ENCODE measurements at places on chromosomes 11 and 22.

- DNase-seq: no peak
Measured at GRCh38 chr22:44386386-44387035, 73.8 kb upstream of the SHISAL1 start.

GRCh38 chr11:45371251-45372115, 85.3 kb upstream of the SYT13 start:
- peak; percentile 66 for DNase-seq

- no peak for DNase-seq
Measured at GRCh38 chr11:10931761-10932670, 74.2 kb upstream of the ZBED5 start.

GRCh38 chr11:119092880-119093842, 8.5 kb downstream of the HMBS start:
- no peak for DNase-seq

DNA sequence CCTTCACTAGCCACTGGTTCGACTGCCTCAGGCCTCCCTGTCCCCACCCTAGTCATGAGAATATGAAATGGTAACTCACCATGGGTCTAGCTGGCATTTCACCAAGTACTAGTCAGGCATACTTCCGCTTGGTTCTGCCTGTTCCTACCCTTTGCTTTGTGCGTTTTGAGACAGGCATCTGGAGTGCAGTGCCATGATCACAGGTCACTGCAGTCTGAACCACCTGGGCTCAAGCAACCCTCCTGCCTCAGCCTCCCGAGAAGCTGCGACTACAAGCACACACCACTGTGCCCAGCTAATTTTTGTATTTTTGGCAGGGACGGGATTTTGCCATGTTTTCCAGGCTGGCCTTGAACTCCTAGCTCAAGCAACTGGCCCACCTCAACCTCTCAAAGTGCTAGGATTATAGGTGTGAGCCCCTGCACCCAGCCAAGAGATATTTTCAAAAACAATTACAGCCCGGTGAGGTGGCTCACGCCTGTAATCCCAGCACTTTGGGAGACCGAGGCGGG, 14.1 kb downstream of the HRAS start:
- DNase-seq: no peak

DNA sequence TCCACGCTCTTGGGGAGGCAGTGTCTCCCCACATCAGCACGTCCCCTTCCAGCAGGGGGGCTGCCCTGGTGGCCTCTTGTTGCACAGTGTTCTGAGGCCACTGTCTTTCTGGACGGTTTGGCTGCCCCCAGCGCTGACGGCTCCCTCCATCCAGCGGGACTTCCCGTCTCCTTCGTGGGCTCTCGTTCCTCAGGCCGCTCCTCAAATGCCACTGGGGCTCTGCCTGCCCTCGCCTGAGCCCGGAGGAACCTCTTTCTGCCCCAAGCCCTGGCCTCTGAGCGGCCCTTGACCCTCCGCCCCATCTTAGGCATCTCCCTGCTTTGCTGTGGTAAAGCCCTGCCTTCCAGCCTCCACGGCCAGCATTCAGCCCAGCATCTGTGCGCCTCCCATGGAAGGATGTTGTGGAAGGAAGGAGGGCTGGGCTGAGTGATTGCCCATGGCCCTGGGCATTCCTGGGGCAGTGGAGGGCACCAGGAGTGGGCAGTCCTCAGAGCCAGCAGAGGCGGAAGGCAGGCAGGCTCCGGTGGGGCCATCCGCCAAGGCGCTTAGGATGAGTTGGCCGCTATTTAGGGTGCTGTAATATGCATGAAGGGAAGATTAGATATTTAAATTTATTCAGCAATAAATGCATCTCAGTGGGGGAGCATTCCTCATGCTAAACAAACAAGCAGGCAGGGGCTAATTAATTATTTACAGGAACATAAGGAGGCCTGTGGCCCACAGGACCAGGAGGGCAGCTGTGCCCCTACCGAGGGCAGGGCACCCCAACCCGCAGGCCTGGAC, 17.8 kb downstream of the OTUB1 start:
- no peak for DNase-seq

DNA sequence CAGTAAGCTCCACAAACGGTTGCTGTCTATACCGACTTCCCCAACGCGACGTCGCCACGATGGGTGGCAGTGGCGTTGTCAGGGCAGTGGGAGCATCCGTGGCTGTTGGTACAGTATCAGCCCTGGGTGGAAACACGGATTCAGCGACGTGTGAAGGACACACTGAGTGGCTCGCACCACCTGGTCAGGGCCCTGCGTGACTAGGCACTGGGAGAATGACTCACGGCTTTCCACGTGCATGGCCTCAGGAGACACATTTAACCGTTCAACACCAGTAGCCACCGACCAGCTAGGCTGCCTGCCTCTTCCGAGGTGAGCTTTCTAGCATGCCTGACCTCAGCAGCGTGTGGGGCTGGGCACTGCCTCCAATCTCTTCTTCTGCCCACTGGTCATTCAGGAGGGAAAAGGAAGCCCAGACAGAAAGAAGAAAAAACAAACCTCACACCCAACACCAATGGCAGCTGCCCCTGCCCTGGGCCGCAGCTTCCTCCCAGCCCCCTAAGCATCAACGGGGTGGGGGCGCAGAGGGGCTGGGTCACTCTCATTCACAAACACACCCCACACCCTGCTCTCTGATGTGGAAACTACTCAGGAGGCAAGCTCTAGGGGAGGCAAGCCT, 59.0 kb downstream of the MYH9 start:
- peak; percentile 48 for DNase-seq

DNA sequence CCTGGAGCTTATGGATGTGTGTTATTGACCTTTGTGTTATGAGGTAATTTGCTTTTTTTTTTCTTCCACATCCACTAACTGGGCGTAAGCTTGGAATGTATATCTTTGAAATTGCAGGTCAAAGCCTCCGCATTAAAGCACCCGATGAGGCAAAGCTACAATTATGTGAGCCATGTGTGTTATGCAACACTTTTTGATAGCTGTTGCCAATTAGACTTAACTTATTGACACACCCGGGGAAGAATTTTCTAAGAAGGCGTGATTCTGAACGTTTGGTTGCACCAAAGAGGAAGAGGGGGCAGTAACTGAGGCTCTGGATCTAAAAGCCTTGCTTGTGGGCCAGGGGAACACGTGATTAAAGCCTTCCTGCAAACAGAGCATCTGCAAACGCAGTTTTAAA, 610 bp upstream of the TEX12 start:
- no peak for DNase-seq

- DNase-seq: no peak
Measured at GRCh38 chr22:48083502-48083901, 1321.1 kb downstream of the TBC1D22A start.

- no peak for DNase-seq
Measured at GRCh38 chr11:76698321-76699043, 27.9 kb upstream of the LRRC32 start.

DNA sequence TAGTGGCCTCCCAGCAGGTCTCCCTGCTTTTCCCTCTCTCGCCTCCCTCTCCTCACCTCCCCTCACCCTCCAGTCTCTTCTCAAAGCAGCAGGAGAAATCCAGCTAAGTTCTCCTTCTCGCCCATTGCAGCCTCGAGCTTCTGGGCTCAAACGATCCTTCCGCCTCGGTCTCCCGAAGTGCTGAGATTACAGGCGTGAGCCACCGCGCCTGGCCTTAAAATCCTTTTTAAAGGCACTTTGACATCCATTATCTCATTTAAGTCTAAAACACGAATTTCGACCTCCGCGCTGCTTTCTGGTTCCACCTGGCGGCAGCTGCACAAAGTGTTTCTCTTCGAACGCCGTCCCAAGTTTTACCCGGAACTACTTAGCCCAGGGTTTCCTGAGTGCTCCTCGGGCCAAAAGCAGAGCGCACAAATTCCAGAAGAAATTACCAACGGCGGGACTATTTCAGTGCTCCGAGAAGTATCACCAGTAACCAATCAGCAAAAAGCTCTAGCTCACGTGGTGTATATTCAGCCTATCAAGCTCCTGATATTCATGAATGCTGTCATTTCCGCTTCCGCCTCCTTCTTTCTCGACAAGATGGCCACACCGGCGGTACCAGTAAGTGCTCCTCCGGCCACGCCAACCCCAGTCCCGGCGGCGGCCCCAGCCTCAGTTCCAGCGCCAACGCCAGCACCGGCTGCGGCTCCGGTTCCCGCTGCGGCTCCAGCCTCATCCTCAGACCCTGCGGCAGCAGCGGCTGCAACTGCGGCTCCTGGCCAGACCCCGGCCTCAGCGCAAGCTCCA, at the start of gene EIF3F:
Gene EIF3F (plus strand): TSS at position 570 of the 792 bp plus-strand sequence. CDS start 16 bp downstream, at position 586.
- DNase-seq: peak; percentile 98

- DNase-seq: no peak
Measured at GRCh38 chr11:16016468-16016829, 339.9 kb downstream of the SOX6 start.

- DNase-seq: no peak
Measured at GRCh38 chr11:121801781-121802180, 314.2 kb downstream of the BLID start.

GRCh38 chr11:68542617-68543016, 82.1 kb downstream of the PPP6R3 start:
- no peak for DNase-seq

- no peak for DNase-seq
Measured at GRCh38 chr11:79092791-79093353, 348.0 kb downstream of the TENM4 start.

GRCh38 chr22:17201285-17201945, 17.8 kb downstream of the ADA2 start:
- DNase-seq: no peak

DNA sequence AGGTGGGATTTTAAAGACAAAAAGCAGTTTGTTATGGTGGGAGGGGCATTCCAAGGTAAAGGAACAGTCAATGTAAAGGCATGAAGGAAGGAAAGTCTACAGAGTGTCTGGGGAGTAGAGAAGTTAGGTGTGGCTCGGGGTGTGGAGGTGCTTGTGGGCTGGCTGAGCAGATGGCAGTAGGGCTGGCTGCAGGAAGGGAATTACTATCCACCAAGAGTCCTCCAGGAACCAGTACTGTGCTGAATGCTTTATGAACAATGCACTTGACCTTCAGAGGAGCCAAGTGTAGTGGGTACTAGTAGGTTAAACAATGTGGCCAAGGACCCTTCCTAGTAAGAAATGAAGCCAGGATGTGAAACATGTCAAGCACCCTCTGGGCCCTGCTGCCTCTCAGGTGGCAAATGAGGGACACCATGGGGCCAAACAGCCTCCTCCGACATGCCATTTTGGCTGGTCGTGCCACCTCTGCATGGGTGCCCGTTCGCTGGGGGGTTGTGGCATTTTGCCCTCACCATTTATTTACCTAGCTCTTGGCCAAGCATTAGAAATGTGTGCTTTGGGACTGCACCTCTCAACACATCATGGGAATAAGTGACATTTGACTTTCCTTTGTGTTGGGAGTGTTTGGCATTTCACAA, 123.6 kb upstream of the TENM4 start:
- DNase-seq: no peak

DNA sequence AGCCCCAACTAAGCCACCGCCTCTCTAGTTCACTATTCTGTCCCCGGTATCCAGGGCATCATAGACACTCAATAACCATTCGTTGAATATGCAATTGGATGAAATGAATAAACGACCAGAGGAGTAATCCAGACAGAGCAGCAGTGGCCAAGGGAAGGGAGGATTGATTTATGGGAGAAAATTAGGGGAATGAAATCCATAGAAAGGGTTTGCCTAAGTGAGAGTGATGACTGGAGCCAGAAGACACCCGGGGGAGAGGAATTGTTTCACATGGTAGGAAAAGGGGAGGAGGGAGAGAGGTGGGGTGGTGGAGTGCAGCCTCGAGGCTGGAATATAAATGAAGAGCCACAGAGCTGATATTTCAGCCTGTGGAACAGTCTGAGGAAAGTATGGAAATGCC, 168.2 kb downstream of the COMMD9 start:
- no peak for DNase-seq

GRCh38 chr22:45922256-45922655, 54.7 kb downstream of the WNT7B start:
- no peak for DNase-seq

- peak; percentile 50 for DNase-seq
Measured at GRCh38 chr22:36775586-36775963, 344 bp downstream of the IFT27 start.

- DNase-seq: no peak
Measured at GRCh38 chr11:131392528-131393255, 22.3 kb downstream of the NTM start.

- no peak for DNase-seq
Measured at GRCh38 chr11:95728094-95728493, 61.5 kb downstream of the FAM76B start.

DNA sequence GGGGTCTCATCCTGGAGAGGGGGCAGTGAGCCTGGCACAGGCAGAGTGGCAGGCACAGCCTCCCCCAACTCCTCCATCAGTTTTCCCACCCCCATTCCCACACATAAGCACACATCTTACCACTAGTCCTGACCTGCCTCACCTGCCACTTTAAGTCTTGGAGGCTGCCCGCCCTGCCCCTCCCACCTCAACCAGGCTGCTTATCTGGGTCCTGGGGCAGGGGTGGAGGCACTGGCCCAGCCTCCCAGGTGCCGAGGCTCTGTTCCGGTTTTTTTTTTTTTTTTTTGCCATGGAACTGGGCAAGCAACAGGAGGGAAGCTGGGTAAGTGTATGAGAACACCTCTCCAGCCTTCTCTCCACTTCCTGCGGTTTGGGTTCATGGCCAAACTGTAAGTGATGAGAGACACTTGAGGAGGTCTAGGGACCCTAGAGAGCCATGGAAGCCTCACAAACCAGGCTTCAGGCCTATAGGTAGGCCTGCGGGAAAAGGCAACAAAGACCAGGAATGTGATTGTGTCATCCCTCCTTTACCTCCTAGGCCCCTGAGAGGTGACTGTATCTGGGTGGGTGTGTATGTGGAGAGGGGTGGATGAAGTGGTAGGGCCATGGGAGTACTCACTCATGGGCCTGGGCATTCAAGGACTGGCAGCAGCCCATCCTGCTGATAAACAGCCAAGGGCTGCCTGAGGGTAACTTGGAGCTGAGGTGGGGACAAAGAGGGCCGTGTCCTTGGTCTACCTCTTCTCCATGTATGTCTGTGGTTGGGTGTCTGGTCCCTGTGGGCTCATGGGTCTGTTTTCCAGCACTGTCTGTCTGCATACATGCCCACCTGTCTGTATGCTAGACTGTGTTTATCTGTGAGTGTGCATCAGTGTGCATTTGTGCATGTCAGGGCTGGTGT, 22.6 kb downstream of the PHLDB1 start:
- DNase-seq: no peak

- peak; percentile 15 for DNase-seq
Measured at GRCh38 chr22:46052801-46053562, 76.0 kb upstream of the WNT7B start.

DNA sequence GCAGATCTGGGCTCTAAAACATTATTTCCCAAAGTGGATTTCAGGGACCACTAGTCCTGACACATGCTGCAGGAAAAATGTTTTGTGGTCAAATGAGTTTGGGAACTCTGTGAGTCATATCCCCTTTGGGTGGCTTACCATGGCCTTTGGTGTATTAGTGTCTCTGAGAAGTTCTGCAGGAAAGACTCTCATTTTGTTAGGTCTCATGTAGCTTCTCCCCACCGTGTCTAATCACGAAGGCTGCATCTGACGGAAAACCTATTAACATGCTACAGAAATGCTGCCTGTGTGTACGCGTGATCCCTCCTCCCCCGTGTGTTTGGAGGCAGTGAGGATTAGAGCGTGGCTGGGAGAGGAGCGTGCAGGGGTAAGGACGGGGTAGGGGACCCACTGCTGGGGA, 191.7 kb downstream of the ST3GAL4 start:
- DNase-seq: no peak

Measured in CD4-positive, alpha-beta T cell treated with Interleukin-1 beta for 1 hour (primary cell).